Activated CD4-positive, CD25-positive, alpha-beta regulatory T cell (primary cell): ENCODE measurements at places on chromosomes 16 and 17.

- no peak for DNase-seq
Measured at GRCh38 chr16:15829460-15829859, 27.4 kb downstream of the MYH11 start.

- no peak for DNase-seq
Measured at GRCh38 chr17:80222376-80223141, 2.3 kb downstream of the SLC26A11 start.

DNA sequence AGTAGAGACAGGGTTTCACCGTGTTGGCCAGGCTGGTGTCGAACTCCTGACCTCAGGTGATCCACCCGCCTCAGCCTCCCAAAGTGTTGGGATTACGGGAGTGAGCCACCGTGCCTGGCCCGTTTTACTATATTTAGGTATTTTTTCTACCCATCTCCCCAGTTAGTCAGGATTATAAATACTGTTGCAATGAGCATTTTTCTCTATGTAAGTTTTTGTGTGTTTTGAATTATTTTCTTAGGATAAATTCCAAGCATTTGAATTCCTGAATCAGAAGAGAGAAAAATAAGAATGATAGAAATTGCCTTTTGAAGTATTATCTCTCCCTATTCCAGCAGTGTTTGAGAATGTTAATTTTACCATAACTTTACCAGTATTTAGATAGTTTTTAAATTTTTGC is 36.6 kb downstream of the KIAA0513 start:
- DNase-seq, result no peak

- no peak for DNase-seq
Measured at GRCh38 chr16:17986991-17987390, 349.5 kb downstream of the NPIPA8 start.

GRCh38 chr16:49085686-49086085 is 196.0 kb downstream of the CBLN1 start:
- DNase-seq, result no peak

GRCh38 chr17:69406941-69407340 is 7.6 kb upstream of the MAP2K6 start:
- DNase-seq, result no peak

DNA sequence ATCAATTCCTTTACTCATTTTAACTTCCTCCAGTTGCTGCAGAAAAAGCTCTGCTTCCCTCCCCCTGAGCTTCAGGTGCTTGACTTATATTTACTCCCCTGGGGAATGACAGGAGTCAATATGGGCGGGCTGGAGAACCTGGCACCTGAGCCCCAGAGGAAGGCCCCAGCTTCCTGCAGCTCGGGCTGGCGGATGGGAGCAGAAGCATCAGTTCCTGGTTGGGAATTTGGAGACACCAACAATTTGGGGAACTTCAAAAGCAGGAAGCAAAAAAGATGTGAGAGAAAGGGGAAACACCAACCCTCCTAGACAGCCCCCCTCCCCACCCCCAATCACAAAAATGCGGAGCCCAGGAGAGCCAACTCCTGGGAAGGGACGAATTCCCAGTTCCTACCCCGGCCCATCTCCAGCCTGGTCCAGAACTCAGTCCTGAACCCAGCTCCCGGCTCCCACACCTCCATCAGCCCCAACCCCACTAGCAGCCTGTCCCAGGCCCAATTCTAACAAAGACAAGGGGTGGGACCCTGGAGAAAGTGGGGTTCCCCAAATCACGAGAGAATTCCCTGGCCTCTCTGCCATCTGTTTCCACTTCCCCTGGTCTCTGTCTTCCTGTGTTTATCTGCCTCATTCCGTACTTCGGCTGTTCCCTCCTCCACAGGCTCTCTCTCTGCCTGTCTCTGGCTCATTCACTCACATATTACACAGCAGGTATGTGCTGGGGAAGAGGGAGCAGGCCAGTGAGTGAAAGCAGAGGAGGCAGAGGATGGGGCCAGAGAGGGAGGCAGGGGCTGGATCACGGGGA is 16.2 kb upstream of the ASGR2 start:
- DNase-seq, result no peak

DNA sequence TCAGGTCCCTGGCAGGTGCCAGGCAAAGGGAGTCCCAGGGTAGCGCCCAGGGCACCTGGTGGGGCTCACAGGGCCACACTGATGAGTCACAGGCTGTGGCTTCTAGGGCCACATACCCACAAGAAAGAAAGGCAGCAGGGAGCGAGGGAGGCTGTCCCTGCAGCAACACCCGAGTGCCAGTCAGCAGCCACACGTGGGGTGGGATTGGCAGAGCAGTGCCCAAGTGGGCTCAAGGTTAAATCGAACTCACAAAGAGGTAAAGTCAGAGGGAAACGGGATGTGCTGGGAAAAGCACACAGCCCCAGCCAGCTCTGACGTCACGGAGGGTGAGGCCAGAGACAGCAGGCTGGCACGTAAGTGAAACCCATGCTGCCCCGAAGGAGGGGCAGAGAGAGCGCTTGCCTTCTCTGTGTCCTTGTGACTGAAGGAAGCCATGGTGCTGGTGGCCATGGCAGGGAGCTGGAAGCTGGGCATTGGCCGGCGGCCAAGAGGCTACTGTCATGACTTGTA is 33.8 kb downstream of the FA2H start:
- no peak for DNase-seq

- no peak for DNase-seq
Measured at GRCh38 chr17:49489348-49489747, 5.7 kb upstream of the NGFR start.

DNA sequence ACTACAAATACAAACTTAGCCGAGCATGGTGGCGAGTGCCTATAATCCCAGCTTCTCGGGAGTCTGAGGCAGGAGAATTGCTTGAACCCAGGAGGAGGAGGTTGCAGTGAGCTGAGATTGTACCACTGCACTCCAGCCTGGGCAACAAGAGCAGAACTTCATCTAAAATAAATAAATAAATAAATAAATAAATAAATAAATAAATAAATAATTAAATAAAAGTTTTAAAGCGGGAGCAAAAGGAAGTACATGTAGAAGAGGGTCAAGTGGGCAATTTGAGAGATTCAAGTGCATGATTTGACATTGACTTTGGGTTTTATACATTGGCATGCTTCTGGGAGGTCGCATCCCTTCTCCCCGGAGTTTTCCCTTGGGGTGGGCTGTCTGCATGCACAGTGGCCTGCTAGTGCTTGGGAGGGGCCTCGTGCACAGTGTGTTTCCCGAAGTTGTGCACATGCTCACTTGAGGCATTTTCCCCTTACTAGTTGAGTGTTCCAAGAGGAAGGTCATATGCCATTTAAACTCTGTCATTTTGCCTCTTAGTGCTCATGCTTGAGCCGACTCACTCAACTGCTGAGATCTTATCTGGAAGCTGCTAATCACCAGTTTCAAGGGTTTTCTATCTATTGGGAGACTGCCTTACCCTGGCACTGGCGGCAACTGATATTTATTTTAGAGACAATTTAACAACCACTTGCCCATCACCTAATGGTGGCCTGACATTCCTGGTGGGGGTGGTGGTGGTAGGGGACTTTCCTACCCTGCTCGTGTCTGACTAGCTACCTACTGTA is 193.2 kb upstream of the MPHOSPH6 start:
- DNase-seq, result no peak

- no peak for DNase-seq
Measured at GRCh38 chr16:14957576-14958322, 17.1 kb upstream of the PDXDC1 start.

- no peak for DNase-seq
Measured at GRCh38 chr16:49854796-49855203, 1.1 kb downstream of the ZNF423 start.

DNA sequence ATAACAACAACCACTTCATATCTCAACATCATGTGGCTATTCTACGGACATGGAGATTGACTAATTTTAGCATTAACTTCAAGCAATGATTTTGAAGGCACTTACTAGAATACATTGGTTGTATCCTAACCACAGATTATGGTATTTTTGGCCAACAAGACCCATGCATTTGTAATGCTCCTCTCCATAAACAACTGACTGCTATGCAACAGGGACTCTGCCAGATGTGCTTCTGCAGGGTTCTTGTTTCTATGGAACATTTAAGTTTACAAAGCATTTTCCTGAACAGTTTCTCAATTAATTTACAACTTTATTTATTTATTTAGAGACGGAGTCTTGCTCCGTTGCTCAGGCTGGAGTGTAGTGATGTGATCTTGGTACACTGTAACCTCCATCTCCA is 178.0 kb downstream of the PARN start:
- no peak for DNase-seq

- DNase-seq, result no peak
Measured at GRCh38 chr17:82305727-82306300, 11.6 kb downstream of the CD7 start.

DNA sequence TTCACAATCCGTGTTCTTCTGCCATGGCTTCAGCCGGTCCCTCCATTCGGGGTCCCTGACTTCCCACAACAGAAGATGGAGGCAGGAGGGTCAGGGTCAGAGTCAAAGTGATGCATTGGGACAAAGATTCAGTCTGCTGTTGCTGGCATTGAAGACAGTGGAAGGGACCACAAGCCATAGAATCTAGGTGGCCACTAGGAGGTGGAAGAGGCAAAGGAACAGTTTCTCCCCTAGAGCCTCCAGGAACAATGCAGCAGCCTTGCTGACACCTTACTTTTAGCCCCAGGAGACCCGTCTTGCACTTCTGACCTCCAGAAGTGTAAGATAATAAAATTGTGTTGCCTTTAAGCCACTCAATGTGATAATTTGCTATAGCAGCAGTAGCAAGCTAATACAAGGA is 55.9 kb downstream of the MFSD11 start:
- no peak for DNase-seq

DNA sequence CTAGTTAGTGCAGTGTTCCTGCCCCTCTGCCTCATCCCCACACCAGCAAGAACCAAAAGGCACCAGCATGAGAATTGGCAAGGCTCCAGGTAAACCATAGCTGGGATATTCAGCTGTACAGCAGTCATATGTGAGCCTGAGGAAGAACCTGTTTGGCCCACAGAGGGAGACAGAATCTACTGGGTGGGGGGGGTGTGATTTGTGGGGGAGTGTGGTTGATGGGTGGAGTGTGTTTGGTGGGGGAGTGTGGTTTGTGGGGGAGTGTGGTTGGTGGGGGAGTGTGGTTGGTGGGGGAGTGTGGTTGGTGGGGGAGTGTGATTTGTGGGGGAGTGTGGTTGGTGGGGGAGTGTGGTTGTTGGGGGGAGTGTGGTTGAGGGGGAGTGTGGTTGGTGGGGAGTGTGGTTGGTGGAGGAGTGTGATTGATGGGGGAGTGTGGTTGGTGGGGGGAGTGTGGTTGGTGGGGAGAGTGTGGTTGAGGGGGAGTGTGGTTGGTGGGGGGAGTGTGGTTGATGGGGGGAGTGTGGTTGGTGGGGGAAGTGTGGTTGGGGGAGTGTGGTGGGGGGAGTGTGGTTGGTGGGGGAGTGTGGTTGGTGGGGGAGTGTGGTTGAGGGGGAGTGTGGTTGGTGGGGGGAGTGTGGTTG is 19.5 kb downstream of the MINK1 start:
- DNase-seq, result no peak

- no peak for DNase-seq
Measured at GRCh38 chr17:57464191-57464864, 208.0 kb downstream of the MSI2 start.

DNA sequence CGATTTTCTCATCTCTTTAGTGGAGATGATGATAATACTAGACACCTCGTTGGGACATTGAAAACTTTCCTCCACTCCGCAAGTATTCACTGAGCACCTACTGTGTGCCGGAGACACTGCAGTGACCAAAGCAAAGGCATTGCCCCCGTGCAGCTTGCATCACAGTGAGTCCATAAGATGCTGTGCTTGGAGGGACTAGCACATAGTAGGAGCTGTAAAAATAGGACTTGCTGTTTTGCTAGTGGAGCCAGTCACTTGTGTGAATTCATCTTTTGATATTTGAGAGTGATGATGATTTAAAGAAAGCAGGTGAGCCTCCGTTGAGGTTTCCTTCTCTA is 5.3 kb upstream of the MAP2K3 start:
- DNase-seq, result no peak

DNA sequence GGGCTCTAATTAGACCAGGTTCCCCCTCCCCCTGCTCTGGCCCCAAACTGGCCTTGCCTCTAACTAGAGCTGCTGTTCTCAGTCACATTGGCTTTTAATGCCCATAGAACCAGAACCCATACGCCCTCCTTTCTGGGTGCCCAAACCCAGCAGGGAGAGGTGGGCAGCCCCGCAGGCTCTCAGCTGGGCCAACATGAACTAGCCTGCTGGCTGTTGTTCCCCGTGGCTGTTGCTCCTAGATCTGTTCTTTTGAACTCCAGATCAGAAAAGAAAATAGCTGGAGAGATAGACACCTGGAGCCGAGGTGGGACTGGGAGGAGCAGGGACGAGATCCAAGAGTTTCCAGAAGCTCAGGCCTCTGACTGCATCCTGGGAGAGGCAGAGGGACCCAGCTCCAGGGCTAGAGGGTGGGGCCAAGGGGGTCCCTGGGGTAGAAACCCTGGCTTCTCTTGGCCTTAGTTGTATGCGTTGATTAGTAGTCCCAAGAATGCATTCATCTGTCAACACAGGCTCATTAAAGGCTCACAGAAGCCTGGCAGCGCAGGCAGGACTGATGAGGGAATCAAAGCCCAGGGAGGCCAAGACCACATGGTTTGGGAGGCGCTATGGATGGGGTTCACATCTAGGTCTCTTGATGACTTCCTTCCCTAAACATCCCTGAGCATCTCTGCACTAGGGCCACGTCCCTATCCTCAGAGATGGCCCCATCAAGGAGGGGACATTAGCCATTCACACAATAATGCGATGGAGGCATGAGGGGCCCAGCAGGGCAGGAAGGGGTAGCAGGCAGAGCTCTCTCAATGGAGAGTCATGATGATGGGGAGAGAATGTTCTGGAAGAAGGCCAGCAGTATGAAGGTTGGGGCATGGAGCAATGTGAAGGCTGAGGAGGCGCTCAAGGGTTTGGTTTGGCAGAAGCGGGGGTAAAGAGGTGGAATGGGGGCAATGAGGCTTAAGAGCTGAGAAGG is 1.3 kb upstream of the CPSF4L start:
- no peak for DNase-seq

DNA sequence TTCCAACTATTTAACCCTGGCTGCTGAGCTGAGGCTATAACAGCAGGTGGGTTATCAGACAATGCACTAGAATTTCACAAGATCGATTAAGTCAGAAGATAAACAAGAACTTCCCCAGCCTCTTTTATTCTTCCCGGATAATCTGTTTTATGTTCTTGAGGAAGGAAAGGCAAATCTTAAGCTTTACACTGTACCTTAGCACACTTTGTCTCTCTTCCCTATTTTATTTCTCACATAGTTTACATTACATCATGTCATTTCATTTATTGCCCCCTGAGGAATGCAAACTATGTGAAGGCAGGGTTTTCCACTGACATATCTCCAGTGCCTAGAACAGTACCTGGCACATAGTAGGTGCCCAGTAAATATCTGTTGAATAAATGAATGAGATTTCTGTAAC is 139.6 kb downstream of the SKAP1 start:
- no peak for DNase-seq

DNA sequence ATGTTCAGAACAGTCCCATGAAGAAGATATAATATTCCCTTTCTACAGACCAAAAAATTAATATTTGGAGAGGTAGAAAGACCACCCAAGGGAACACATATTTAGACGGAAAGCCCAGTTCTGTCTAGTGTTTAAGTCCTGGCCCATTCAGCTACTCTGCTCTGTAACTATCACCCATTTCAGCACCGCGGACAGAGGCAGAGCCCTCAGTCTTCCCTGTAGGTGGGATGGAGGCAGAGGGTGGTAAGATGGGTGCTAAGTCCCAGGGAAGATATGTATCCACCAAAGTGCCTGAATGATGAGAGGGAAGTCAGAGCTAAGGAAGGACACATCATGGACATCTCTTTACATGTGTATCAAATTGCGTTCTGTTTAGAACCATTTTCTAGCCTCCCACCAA is 27.8 kb upstream of the C16orf78 start:
- DNase-seq, result no peak
